Activated naive CD8-positive, alpha-beta T cell treated with anti-CD3 and anti-CD28 coated beads, Interleukin-2, amount 10 ng/mL, durations not matched to agents 7 days and 5 days (primary cell): ENCODE measurements at places on chromosomes 3 and 15.

DNA sequence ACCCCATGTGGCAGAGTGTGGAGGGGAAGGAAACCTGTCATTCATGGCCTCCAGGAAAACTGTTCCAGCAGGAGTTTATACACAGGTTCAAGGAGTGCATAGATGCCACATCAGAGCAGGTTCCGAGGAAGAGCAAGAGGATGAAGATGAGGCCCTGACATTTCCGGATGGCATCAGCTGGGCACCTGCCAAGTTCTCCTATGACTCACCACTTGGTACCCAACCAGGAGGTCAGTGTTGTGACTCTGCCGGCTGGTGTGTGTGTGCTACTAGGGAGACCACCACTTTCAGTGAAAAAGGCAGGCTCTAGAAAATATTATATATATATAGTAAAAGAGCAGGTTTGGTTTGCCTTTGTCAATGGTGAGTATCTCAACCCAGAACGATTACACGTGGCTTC is 69.3 kb downstream of the NTRK3 start:
- no peak for DNase-seq

GRCh38 chr3:151599103-151599672 is 134.5 kb upstream of the AADACL2 start:
- no peak for DNase-seq

DNA sequence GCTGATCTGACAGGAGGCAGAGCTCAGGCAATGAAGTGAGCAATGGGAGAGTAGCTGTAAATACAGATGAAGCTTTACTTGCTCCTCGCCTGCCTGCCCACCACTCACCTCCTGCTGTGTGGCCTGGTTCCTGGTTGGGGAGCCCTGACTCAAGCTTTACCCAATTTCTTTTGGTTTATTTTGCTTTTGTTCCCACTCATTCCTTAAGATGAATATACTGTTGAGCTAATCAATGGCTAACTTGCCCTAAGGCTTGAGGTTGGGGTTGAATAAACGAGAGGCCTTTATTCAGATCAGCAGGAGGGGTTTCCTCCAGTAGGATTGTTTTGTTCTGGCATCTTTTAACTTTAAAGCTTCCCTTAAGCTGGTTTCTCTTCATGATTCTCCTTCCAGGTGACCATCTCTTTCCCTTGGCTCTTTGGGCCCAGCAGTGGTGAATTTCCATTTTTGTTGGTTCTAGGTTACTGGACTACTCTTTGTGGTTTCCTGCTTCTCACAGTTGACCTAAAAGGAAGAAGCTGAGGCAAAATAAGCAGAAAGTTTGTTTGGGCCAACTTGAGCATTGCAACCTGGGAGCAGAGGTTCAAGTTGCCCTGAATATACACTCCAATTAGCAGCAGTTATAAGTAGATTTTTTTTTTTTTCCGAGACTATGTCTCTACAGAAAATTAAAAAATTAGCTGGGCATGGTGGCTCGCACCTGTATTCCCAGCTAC is 44.4 kb downstream of the STARD9 start:
- no peak for DNase-seq

DNA sequence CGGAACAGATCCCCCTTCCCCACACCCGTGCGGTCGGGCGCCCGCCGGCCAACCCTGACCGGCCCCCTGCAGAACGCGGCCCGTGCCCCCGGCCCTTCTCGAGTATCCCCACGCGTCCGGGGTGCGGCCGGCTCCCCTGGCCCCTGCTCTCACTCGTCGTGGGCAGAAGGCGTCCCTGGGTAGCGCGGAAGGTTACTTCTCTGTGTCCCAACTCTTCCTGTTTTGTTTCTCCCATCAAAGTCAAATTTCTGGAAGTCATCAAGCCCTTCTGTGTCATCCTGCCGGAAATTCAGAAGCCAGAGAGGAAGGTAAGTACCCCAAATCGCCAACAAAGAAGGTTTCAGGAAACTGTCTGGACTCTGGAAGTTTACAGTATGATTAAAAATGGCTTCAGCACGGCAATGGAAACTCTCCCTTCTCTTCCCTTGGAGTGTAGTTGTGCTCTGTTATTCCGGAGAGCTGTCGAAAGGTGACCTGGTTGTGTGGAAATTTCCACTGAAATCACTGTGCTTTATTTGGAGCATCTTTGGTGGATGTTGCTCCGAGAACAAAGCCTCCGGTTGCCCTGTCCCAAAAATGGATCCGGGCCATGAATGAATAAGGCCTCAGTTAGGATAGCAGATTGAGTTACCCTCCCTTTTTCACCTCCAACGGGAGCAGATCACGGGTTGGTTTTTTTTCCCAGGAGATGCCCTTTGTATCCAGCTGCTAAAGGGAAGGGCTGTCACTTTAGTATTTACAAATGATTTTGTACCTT is 536 bp downstream of the SEC61A1 start:
- DNase-seq: no peak

DNA sequence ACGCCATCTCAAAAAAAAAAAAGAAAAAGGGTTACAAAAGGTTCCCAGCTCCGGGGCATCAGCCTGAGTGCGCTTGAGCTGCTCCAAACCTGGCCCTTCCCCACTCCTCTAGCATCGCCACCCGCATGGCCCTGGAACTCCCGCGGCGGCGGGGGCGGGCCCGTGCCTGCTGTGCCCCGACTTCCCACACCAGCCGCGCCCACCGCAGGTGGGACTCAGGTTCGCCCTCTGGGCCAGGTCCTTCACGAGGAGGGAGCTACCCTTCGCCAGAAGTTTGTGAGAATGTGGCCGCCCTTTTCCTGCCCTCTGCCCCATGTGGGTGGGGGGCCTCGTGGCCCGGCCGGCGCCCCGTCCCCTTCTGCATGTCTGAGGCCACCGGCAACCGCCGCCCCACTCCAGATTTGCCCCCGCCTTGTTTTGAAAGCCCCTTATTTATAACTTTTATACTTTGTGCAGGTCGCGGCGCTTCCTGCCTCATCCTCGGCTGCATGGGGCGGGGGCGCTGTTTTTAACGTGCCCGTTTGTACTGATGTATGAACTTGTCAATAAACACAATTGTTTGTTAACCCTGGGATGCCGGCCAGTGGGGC is 507 bp upstream of the JMJD7 start:
- no peak for DNase-seq

GRCh38 chr15:51775967-51776816 is 24.8 kb downstream of the TMOD2 start:
- DNase-seq: no peak

GRCh38 chr3:149969110-149969939 is 1.4 kb downstream of the PFN2 start:
- DNase-seq: no peak

GRCh38 chr3:100813828-100814227 is 104.5 kb downstream of the TFG start:
- no peak for DNase-seq

- no peak for DNase-seq
Observed at GRCh38 chr3:86229086-86229774, 761.7 kb downstream of the VGLL3 start.

GRCh38 chr3:114005481-114005880 is 50.8 kb downstream of the CCDC191 start:
- DNase-seq: no peak

- no peak for DNase-seq
Observed at GRCh38 chr3:9893739-9894138, 3.3 kb downstream of the JAGN1 start.

DNA sequence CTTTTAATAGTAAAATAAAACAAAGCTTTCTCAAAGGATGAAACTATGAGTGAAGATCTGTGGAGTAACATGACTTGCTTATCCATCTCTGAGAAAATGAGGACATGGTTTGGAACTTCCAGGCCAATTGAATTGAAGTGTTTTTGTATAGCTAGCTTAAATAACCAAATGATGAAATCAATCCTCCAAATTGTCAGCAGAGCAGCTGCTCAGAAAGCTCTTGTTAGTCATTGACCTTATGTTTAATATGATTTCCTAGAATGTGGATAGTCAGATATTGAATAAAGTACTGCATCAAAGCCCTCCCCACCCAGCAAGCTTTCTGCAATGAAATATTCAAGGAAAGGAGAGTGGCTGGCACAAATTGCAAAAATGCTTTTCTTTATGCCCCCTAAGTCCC is 437.2 kb downstream of the MFSD1 start:
- DNase-seq: no peak

- DNase-seq: no peak
Observed at GRCh38 chr3:144670571-144670970, 698.9 kb downstream of the DIPK2A start.

- DNase-seq: peak; percentile 47
Observed at GRCh38 chr3:66394019-66394752, 106.6 kb downstream of the LRIG1 start.

GRCh38 chr3:153680526-153680925 is 440.7 kb upstream of the ARHGEF26 start:
- no peak for DNase-seq

- DNase-seq: no peak
Observed at GRCh38 chr15:84666373-84666772, 8.4 kb upstream of the NMB start.

DNA sequence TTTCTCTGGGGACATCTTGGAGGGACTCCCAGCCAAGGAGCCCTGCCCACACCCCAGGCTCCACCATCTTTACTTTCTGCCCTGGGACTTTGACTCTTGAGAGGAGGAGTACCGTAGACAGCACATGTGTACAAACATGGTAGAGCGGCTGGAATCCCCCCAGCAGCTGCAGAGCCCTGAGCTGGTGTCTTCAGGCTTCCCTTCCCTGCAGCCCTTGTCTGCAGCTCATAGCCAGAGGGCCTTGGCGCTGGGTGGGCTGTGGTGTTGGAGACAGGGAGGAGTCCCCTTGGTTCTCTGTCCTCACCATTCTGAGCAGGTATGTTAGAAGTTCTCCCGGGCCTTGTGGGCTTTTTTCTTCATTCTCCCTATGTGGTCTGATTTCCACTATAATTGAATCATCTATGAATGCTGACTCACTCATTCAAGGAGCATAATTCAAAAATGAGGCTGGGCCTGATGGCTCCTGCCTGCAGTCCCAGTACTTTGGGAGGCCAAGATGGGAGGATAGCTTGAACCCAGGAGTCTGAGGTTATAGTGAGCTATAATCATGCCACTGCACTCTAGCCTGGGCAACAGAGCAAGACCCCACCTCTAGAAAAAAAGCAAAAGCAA is 97.8 kb upstream of the MEF2A start:
- no peak for DNase-seq

- no peak for DNase-seq
Observed at GRCh38 chr15:68802373-68802772, 18.3 kb downstream of the ANP32A start.

DNA sequence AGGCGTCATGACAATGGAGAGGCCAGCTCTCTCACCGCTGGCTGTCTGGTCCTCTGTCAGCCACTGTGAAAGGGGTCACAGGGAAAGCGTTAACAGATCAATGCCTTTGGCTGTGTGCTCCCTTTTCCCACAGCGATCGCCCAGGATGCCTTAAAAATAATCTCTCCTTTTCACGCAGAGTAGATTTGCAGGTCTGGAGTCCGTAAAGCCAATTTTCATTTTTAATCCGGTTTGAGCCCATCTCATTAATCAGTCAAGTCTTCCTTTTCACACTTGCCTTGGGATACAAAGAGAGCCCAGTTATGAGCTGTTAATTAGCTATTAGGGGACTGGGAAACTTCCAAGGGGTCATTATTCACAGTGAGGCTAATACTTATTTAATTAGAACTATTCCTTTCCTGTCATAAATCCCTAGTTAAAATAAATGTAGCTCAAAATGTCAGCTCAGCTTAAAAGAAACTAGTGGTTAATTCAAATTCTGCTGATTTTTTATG is 104.3 kb upstream of the RASGRP1 start:
- no peak for DNase-seq

- no peak for DNase-seq
Observed at GRCh38 chr3:148992635-148993255, 1.4 kb downstream of the GYG1 start.

DNA sequence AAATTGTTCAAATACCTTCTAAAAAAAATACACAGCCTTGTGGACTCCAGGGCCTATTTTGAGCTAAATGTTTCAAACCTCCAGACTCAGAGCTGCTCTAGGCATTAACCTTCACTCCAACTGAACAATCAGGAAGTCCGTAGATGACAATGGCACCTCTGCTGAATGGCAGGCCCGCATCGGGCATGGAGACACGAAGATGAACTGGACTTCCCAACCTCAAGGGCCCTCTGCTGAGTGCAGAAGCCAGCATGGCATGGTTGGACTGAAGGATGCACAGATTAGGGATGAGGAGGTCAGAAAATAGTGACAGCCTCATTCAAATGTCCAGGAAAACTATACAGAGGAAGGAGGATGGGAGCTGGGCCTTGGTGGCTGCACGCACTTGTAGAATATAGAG is 2.2 kb downstream of the FAM174B start:
- DNase-seq: no peak

DNA sequence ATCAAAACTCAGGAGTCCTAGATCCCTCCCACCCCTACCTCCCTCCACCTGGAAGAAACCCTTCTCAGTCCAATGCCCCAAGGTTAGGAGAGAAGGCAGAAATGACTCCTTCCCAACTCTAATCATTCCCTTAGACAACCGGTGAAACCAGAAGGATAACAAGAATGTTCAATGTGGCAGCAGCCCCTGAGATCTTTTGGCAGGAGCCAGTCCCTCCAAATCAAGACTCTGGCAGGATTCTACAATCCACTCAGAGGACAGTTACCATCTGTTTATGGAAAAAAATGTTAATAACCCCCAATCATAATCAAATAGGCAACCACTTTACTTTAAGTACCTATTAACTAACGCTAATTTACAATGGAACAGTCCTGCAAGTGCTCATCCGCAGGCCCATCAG is 136.5 kb downstream of the NTRK3 start:
- no peak for DNase-seq

GRCh38 chr3:126361211-126361610 is 4.0 kb upstream of the KLF15 start:
- no peak for DNase-seq

DNA sequence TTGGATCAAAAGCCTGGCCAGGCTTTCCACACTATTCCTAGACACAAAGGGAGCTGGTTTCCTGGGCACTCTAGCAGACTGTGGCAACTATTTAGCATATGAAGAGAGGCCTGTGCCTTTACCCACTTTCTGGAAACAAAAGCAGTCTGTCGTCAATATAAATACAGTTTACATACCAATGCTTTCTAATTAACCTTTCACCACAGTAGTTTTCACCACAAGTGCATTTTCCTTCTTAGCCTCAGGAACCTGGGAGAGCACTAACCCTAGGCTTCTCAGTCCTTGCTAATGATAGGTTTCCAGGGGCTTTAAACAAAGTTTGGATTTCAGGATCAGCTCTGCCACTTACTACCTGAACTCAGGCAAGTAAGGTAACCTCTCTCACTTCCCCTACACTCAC is 499.1 kb downstream of the MAGI1 start:
- no peak for DNase-seq

DNA sequence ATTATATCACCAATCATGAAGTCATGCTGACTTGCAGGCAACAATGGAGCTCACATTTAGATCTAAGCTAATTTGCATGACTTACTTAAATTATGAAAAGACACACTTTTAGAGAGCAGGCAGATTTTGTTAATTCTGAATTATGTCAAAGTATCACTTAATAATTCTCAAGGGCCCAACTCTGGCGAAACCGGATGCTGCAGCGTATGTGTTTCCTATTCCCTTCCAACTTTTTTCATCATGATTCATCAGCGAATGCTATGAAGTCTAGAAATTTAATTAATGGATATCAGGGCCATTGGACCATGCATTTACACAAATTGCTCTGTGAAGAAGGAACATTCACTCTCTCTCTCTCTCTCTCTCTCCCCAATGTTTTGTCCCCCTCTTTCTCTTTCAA is 63.5 kb upstream of the GOLGA8A start:
- no peak for DNase-seq
